ENCODE measurements at places on chromosomes 1 and 21.

DNA sequence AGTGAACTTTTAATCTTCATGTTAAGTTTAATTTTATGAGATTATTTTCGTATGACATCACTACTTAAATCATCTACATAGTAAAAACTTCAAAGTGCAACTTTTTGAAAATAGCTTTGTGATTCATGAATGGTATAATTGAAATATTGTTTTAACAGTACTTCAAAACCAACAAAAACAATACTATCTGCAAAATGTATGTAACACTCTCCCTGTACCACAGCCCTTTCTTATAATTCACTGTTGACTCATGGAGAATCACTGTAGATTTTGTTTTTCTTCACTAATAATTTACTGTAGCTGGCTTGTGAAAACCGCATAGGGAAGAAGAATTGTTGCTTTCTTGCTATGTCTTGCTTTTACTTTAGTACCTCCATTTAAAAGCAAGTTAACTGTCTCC, 301.4 kb upstream of the ADAMTS5 start:
- DNase-seq, result no peak

DNA sequence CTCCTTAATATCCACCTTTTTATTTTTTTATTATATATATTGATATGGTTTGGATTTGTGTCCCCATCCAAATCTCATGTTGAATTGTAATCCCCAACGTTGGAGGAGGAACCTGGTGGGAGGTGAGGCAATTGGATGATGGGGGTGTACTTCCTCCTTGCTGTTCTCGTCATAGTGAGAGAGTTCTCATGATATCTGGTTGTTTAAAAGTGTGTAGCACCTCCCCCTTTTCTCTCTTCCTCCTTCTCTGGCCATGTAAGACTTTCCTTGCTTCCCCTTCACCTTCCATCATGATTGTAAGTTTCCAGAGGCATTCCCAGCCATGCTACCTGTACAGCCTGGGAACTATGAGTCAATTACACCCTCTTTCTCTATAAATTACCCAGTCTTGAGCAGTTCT, 22.7 kb upstream of the CCSAP start:
- no peak for DNase-seq

DNA sequence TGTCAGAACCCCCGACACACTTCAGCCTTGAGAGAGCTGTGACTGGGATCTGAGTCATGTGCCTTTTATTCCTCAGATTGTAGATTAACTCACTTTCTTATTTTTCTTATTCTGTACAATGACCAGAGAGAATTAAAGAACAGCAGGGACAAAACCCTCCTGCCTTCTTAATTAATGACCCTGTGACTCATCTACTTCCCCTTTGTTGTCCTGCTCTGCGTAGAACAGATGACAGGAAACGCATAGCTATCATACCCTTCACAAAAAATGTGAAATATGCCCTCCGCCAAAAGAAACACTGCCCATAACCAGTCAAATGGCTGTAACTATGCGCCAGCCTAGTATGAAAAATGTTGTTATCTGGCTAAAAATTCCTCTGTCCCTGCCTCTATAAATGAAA, 9.1 kb upstream of the PADI2 start:
- no peak for DNase-seq

DNA sequence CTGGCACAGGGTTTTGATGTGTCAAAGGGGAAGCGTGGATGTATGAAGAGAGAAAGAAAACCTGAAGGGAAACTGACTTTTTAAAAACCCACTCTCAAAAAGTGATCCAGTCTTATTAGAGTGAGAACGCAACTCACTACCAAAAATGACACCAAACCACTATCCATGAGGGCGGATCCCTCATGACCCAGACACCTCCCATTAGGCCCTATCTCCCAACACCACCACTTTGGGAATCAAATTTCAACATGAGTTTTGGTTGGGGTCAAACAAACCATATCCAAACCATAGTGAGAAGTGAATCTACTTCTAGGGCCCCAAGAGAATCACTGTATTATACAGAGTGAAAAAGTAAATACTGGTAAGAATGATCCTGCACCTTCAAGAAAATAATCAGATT, 53.5 kb downstream of the FNBP1L start:
- DNase-seq, result no peak

DNA sequence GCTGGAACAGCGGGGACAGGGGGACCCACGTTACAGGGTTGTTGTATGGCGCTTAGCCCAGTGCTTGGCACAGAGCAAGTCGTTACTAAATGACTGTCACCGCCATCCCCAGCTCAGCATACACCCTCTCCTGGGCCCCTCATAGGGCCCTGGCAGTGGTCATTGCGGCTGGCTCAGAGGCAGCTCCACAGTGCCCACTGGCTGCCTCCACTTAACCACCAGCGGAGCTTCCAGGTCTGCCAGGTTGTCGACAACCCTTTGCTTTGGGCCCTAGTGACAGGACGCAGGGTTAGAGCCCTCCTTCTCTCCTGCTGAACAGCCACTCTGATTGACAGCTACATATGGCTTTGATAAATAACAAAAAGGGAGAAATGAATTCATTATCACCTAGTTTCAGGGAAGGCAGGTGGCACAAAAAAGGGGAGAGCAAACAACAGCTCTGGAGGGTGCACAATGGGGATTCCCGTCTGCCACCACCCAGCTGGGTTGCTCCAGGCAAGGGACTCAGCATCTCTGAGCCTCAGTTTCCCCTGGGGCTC, 4.8 kb downstream of the EFHD2 start:
- DNase-seq, result no peak

GRCh38 chr1:109989506-109990301, 5.1 kb downstream of the AHCYL1 start:
- no peak for DNase-seq

- DNase-seq, result no peak
These were observed 425 bp downstream of the DDR2 start for GRCh38 chr1:162632698-162633080.

DNA sequence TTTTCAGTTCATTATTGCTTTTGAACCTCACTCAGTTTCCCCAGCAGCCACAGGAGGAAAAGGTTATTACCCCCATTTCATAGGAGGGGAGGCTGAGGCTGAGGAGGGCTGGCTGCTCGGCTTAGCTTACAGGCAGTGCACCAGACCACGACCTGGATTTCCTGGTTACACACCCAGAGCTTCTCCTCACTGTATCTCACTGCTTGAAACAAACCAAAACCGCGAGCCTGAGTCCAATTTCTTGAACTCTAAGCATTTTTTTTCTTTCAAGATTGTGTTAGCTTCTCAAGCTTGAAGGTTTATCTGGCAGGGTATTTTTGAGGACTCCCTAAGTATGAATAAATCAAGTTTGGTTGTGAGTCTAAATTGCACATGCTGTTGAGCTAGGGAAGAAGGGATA, 188.9 kb upstream of the EDN2 start:
- DNase-seq, result no peak

- DNase-seq, result no peak
These were observed 99.1 kb upstream of the CTTNBP2NL start for GRCh38 chr1:112296908-112297307.

DNA sequence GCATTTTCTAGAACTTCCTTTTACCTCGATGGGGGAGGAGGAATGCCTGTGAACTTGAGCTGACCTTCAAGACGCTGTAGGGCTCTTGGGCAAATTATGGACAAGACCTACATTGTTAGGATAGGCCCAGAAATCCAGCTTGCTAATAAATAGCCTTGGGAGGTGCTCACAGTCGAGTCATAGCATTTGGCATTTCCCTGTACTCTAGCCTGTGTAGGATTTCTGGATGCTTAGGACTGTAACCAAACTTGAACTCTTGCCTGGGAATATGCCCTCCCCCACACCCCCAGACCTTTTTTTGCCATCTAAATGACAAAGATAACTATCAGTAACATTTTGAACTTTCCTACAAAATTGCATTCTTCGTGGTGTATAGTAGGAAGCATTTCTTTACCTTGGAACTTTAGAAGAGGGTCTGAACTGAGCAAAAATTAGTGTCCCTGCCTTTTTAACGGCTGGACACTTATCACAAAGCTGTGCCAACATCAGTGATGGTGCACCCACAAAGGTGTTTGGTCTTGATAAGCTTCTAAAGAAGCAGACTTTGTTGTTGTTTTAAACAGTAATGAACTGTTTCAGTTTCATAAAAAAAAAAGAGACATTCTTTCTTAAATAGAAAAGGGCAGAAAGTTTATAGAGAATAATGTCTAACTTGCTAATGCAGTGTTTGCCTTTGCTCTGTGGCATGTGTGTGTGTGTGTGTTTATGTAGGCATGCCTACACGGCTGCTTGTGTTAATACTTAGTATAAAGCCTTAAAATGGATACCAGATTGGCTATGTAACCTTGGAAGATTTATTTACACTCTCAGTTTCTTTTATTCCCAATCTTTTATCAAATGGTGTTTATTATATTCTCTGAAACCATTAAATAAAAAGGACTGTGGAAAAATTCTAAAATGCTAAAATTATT, 88.2 kb downstream of the NFIA start:
- DNase-seq, result no peak

GRCh38 chr1:46288485-46289133, 14.8 kb downstream of the LRRC41 start:
- no peak for DNase-seq

DNA sequence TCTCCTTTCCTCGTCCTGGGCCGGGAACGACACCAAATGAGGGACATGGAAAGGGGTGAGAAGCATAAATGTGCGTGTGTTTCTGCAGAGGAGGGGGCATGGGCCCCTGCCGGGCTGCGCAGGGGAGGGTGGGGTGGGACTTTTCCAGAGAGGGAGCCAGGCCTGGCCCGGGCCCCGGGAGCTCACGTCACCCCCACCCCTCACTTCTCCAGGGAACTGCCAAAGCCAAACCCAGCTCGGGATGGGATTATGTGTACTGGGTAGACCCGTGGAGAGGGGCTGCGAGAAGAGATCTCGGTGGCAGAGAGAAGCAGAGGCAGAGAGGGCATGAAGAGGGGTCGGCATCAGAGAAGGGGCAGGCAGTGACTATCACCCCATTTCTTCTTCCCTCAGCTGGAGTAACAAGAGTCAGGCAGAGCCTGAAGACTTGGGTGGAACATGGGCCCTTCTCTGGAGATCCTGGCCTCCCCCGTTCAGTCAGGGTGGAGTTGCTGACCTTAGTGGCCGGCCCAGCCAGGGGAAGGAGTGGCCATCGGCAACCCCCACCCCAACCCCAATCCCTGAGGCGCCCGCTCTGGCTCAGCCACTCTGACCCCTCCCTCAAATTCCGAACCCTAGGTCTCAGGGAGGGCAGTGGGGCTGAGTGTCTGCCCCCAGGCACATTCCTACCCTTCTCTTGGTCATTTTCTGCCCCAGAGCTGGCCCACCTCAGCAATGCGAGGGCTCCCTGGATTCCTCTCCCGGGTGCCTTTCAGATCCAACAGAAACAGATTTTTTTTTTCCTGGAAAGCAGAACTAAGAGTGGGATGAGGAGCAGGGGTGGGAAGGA, 1.2 kb downstream of the ADAMTSL4 start:
- no peak for DNase-seq

- no peak for DNase-seq
These were observed 121.7 kb downstream of the DMRTB1 start for GRCh38 chr1:53580739-53581475.

DNA sequence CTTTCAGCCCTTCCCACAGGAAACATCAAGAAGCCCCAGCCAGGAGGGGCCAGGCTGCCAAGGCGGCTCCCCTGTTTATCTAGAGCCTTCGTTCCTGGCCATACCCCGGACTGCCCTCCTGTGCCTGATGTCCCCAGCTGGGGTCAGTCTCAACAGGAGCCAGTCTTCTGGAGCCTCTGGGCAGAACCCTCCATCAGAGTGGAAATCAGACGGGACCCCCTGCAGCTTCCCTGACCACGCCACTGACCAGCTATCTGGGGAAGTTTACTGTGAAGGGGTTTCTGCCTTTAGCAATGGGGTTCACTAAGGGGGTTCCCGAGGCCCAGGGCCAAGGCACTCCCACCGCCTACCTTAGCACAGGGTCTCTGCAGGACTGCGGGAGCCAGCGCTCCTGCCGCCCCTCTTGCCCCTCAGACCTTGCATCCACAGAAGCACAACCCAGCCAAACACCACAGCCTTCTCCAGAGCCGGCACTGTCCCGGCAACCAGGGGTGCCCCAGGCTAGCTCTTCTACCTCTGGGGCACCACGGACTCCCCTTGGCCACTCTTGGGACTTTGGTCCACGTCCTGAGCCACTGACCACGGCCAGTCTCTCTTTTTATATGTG, 3.5 kb upstream of the MTFR1L start:
- DNase-seq, result no peak

DNA sequence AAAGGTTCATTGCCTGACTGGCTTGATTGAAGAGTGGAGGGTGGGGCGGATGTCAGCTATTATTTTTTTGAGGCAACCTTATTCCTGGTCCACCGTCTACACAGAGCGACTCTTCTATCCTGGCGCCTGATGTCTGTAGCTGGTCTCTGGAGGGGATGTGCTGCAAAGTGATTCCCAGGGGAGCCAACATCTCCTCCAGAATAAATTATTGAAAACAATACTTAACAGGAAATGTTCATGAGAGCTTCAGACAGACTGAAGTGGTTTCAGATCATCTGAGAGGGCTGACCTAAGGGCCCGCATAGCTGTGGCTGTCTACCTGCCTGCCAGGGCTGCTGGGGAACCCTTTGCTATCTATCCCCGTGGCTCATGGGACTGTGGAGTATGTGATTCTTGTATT, 66.7 kb downstream of the TEX35 start:
- no peak for DNase-seq

- DNase-seq, result no peak
These were observed 2.1 kb downstream of the C1orf35 start for GRCh38 chr1:228100822-228101613.

DNA sequence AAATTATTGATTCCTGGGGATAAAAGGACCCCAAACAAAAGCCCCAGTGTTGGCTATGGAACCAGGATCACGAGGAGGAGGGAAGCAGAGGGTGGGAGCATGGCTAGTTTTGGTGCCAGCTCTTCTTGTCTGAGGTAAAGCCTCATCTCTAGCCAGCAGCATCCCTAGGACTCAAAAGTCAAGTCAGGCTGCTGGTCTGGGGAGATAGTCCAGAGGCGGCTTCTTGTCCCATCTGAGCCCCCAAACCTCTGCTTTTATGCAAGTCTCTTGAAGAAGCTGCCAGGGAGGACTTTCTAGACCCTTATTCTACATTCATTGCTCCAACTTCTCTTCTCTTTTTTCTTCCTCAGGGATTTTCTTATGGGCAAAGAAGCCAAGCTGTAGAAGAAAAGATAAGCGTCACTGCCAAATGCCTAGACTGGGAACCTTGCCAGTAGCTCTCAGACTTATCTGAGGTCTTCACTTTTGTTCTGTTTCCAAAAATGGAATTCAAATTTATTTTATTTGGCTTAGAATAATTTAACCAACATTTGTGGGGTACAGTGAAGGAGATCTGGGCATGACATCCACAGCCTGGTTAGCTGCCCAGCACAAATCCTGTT, 6.9 kb upstream of the ANKRD35 start:
- DNase-seq, result no peak

- DNase-seq, result no peak
These were observed 25.4 kb upstream of the WDR26 start for GRCh38 chr1:224459966-224460365.

- DNase-seq, result peak; percentile 71
These were observed at the start of gene RCAN3 for GRCh38 chr1:24502709-24503058. RCAN3 (plus strand) TSS chr1:24502836; CDS start chr1:24514373, 11,537 bp downstream.

- no peak for DNase-seq
These were observed 550 bp downstream of the ACKR1 start for GRCh38 chr1:159205225-159205624.

DNA sequence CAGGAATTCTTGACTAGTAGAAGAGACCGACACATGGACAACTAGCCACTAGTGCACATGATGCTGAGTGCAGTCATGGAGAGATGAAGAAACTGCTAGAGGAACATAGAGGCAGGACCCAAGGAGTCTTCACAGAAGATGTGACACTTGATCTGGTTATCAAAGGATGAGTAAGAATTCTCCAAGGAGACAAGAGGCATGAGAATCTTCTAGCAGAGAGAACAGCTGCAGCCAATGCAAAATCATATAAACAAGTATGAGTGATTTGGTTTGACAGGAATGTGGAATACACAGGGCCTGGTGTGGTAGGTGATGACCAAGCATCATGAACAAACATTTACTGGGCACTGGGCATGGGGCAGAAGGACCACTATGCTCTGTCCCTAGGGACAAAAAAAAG, 140.9 kb upstream of the CTTNBP2NL start:
- DNase-seq, result no peak

Measured in BE2C (cell line).